ENCODE measurements at places on chromosomes 1 and 21. TPM values are rescaled to one million over a fixed set of nuclear protein-coding genes. Genes with fewer than 3 reads are reported as not detected.

Gene CLEC20A
- not detected for total RNA-seq

Gene PYHIN1
- 6.7 TPM for total RNA-seq

Gene DYNLT5
- total RNA-seq, result not detected

Gene S100A12
- not detected for total RNA-seq

Gene CCDC24
- total RNA-seq, result 1.4 TPM

Gene LGR6
- 0.14 TPM for total RNA-seq

Gene CRB1
- total RNA-seq, result 0.10 TPM

GRCh38 chr1:95716097-95716496 lies 482.1 kb downstream of the RWDD3 start:
- DNase-seq, result no peak

DNA sequence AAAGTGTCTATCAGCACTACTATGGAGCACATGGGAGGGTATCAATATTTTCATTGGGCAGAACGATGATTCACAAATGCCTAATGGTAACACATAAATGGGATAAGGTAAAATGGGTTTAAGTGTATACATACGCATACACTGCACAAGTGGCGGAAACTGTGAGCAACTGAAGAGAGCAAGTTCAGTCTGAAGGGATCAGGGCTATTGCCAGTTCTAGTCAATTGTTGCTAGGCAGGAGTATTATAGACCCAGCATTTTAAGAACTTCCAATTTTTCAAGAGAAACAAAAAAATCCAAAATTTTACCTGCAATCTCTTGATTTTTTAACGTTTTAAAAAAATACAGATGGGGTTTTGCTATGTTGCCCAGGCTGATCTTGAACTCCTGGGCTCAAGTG lies 23.1 kb downstream of the FOXJ3 start:
- no peak for DNase-seq

DNA sequence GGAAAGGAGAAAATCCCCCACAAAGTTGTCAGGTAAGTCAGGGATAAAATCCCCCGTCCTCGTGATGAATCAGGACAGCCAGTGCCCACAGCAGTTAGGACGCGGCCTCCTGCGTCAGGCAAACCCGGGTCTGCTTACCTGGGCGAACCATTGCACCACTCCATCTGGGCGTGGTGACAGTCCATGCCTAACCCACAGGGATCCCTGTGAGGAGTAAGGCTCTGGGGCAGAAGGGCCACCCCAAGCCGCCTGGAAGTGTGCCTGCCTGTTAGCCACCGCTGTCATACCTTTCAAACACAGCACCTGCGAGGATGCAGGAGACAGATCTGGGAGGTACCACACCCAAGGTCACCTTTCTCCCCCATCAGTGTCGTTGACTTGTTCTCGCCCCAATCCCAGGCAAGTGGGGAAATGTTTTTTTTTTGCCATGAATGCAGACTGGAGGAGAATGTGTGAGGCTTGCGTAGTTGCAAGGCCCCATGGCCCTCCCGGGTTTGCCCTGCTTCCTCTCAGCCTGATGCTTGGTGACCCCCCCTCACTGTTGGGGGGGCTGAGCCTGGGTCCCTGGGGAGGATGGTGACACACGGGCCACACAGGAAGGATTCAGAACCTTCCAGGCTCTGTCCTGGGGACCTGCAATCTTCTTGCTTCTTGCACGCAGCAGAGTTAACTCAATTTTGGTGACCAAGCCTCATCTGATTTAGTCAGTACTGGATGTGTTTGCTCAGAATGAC lies 107.0 kb downstream of the PGBD5 start:
- DNase-seq, result no peak

DNA sequence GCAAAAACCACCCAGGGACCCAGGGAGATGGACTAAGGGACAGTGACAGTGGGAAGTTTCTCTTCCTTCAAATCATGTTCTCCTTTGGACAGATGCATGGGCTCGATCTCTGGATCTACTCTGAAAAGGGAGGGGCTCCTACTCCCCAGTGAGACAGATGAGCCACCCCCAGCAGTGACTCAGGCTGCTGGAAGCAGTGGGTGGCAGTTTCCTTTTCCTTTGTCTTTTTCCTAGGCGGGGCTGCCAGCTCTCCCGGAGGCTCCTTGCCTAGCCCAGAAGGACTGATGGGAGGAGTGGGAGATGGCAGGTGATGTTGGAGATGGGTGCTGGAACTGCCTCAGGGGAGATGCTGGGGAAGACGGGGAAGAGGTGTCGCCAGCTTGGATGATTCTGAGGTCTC lies 41.0 kb upstream of the IGSF21 start:
- no peak for DNase-seq

- DNase-seq, result no peak
These were observed 11.2 kb upstream of the NTMT2 start for GRCh38 chr1:170134521-170134920.

DNA sequence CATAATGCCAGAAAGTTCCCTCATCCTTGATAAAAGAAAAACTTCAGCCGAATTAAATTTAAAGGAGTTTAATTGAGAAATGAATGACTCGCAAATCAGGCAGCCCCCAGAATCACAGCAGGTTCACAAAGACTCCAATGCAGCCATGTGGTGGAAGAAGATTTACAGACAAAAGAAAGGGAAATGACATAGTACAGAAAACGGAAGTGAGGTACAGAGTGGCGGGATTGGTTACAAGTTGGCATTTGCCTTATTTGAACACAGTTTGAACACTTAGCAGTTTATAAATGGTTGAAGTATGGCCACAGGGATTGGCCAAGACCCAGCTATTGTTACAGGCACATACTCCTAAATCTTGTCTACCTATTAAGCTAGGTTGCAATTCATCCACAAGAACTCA lies 46.6 kb downstream of the HIVEP3 start:
- DNase-seq, result no peak

DNA sequence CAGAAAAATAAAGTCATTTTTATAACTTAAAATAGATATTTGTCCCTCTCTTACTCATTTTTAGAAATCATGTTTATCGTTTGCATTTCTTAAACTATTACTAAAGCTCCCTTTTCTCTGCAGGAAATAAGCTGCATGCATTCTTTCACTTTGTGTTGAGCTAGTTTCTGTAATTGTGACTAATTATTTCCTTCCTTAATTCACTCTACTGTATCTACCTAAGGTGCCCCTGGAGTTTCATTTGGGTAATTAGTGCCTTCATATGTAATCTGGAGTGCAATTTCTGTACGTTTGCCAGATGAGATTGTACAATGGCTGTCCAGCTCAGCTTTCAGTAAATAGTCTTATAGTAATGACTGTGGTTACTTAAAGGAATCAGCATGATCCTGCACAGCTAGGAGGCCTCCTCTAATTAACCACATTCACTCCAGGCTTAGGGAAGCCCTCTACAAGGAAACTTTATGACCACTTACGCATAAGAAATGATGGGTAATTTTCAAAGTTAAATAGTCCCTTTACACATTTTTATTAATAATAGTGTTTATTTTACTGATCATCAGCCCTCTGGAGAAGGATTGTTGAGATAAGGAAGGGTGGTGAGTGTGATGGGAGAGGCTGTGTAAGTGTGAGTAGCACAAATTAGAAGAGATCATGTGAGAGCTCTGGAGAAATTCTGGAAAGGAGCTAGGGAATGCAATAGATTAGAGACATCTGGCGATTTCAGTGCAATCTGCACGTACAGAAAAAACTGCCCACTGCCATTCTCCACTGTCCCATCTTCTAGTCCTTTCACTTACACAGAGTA lies 86.8 kb downstream of the LRRC8C start:
- DNase-seq, result no peak

GRCh38 chr1:160260406-160261382 lies 1.7 kb downstream of the DCAF8 start:
- no peak for DNase-seq

- no peak for DNase-seq
These were observed 1457.5 kb downstream of the KCNT2 start for GRCh38 chr1:195150768-195151167.

DNA sequence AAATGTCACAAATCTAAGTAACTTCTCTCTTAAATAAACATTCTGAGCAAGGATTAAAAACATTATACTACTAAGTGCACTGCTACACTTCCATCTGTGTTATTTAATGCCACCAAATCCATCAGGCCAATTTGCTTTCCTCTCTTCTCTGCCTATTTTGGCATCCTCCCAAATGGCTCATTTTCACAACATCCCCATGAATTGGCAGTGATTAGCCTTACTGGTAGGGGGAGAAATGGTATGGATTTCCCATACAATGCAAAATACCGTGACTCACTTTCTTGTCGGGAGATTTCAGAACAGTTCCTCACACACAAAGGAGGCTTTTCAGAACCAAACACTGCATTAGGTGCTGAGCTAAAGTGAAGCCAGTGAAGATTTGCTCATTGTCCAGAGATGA lies 195.7 kb downstream of the MIS18A start:
- DNase-seq, result no peak

DNA sequence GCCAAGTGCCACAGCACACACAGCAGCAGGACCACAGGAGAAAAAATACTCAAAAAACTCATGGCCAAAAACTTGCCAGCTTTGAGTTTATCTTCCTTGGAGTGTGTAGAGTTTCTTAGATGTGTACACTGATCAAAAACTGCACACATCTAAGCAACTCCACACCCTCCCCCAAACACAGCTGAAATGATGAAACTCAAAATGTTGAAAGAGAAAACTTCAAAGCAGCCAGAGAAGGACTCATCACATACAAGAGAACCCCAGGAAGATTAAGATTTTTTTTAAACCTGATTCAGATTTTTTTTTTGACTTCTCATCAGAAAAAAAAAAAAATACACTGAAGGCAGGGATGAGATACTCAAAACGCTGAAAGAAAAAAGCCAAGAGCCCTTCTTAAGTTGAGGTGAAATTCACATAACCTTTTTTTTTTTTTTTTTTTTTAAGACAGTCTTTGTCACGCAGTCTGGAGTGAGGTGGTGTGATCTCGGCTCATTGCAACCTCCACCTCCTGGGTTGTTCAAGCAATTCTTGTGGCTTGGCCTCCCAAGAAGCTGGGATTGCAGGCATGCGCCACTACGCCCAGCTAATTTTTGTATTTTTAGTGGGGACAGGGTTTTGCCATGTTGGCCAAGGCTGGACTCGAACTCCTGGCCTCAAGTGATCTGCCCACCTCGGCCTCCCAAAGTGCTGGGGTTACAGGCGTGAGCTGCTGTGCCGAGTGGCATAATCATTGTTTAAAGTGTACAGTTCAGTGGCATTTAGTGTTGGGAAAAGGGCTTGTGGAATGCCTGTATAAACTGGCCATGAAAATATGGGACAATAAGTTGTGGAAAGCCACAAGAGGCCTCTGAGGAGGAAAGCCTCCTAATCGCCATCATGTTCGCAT lies 20.9 kb upstream of the PDXK start:
- DNase-seq, result no peak

DNA sequence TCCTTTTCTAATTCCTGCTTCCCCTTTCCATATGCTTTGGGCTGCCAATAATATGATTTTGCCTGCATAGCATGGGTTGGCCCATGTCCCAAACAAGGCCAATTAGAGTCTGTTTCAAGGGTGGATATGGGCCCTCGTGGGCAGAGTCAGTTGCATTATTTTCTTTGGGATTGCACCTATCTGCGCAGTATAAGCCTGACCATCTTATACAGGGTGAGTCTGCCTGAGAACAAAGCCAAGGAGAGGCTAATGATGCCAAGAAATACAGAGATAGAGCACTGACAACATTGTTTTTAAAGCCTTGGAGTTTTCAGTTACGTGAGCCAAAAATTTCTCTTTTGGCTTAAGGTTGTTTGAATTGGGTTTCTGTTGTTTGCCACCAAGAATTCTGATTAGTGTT lies 18.6 kb downstream of the OVAAL start:
- no peak for DNase-seq

- no peak for DNase-seq
These were observed 69.7 kb downstream of the NFIA start for GRCh38 chr1:61152066-61152465.

GRCh38 chr1:7541629-7542028 lies 229.5 kb upstream of the VAMP3 start:
- peak; percentile 28 for DNase-seq

Measured in activated naive CD4-positive, alpha-beta T cell treated with anti-CD3 and anti-CD28 coated beads, Interleukin-2, amount 50 U/mL, for 72 hours (primary cell).